ENCODE measurements at places on chromosomes 5 and 9.
A peak's percentile ranks its signal among the peaks of the same experiment; 100 is the strongest.

GRCh38 chr9:98997604-98998003 lies 53.9 kb downstream of the COL15A1 start:
- DNase-seq: no peak

- DNase-seq: no peak
Observed at GRCh38 chr5:39652036-39652435, 227.3 kb upstream of the DAB2 start.

DNA sequence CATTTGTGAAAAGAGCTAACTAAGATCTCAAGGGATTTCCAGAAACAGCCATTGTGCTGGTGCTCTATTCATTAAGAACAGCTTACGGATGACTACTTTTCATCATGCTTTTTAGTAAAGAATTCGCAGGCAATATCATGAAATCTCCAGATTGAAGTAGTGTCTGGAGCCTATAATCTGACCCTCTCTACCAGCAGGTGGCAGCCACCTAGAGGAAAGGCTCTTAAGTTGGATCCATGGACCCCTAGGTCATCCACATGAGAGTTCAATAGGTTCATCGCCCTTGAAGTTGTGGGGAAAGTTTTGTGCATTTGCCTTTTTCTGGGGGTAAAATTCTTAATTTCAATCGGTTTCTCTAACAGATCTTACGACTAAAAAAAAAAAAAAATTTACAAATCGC lies 82.3 kb downstream of the SLC1A3 start:
- DNase-seq: no peak

DNA sequence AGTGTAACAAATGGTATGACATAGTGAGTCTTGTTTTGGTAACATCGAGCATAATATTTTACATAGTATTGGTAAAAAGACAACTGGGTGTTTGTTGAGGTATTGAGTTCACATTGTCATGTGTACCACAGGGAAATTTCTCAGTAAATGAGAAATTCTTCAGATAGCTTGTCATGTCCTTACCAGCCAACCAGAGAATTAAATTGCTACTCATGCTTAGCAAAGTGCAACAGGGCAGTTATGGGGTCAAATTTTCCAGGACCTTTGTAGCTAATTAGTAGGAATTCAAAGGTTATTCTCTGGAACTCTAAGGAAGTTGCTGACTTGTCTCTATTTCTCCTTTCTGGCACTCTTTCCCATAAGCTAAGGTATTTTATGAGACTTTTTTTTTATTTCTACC lies 595.7 kb downstream of the EFNA5 start:
- DNase-seq: no peak

- DNase-seq: no peak
Observed at GRCh38 chr5:103785569-103785968, 223.0 kb upstream of the NUDT12 start.

GRCh38 chr9:130128733-130129431 lies 43.3 kb upstream of the NCS1 start:
- DNase-seq: peak; percentile 57

GRCh38 chr5:139046551-139046950 lies 151.6 kb downstream of the SIL1 start:
- no peak for DNase-seq

GRCh38 chr5:53381-54174 lies 38.4 kb upstream of the PLEKHG4B start:
- DNase-seq: peak; percentile 24

Data from stimulated activated CD8-positive, alpha-beta memory T cell treated with anti-CD3 and anti-CD28 coated beads, Interleukin-7, amount 100 ng/mL, for 48 hours (primary cell).